ENCODE measurements at places on chromosomes 5 and 9. TPM values are rescaled to one million over a fixed set of nuclear protein-coding genes. Genes with fewer than 3 reads are reported as not detected.

Gene C5orf34
- total RNA-seq = 4.4 TPM

Gene CLIC3
- not detected for total RNA-seq

GRCh38 chr5:124182133-124182532 is 564.3 kb downstream of the ZNF608 start:
- no peak overlapping the region for H3K4me3 ChIP-seq
- H3K27ac ChIP-seq = no peak overlapping the region
- H3K4me1 ChIP-seq = peaks cover 4% of the 10 kb centered on the region
- H3K27me3 ChIP-seq = no peaks in the 10 kb centered on the region

GRCh38 chr5:176387384-176387925 is 943 bp downstream of the NOP16 start:
- no peaks in the 10 kb centered on the region for H3K27me3 ChIP-seq
- peaks cover 79% of the 10 kb centered on the region for H3K36me3 ChIP-seq
- DNase-seq = no peak
- H3K4me3 ChIP-seq = peak overlapping the region; percentile 100

Gene PALM2AKAP2
- not detected for total RNA-seq

GRCh38 chr5:34009610-34010009 is 1.8 kb upstream of the AMACR start:
- H3K4me1 ChIP-seq = peaks cover 23% of the 10 kb centered on the region
- H3K36me3 ChIP-seq = peaks cover 8% of the 10 kb centered on the region
- H3K27me3 ChIP-seq = no peaks in the 10 kb centered on the region
- no peak for DNase-seq

GRCh38 chr5:96120120-96120519 is 158.5 kb upstream of the ELL2 start:
- no peak overlapping the region for H3K27ac ChIP-seq
- H3K27me3 ChIP-seq = peaks cover 3% of the 10 kb centered on the region
- DNase-seq = no peak
- no peaks in the 10 kb centered on the region for H3K4me1 ChIP-seq
- no peak overlapping the region for H3K4me3 ChIP-seq

DNA sequence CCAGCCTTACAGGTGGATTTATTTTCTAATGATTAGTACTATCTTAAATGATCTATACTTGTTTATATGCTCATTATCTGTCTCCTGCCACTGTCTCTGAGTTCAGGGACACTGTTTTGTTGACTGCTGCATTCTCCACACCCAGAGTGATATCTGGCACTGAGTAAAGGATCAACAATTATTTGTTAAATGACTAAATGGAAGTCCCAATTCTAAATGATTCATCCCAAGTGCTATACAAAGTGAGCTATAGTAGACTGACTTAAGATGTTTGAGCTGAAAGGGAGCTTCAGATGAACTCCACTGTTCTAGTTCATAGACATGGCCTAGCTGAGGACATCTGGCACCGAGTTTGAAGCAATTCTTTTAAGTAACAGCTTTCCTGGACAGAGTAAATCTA is 40.5 kb downstream of the ITGA2 start:
- no peaks in the 10 kb centered on the region for H3K27me3 ChIP-seq
- no peaks in the 10 kb centered on the region for H3K36me3 ChIP-seq
- no peak overlapping the region for H3K4me3 ChIP-seq
- no peak overlapping the region for H3K27ac ChIP-seq
- DNase-seq = no peak

Gene SUSD3
- 9.1 TPM for total RNA-seq

DNA sequence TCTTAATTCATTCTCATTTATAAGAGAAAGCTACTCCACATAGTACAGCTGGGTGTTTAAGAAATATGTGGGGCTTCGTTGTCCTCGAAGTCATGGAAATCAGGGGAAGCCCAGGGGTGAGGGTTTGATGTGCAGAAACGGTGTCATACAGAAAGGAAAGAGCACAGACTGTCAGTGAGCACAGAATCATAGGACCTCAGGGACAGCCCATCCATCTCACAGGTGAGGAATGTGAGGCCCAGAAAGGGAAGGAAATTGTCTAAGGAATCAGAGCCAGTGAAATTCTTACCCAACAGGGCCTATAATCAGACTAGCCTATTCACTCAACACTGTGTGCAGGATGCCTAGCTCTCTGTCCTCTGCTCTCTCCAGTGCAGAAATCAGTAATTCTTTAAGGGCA is 535.6 kb downstream of the SPOCK1 start:
- no peak overlapping the region for H3K27ac ChIP-seq
- H3K4me1 ChIP-seq = no peaks in the 10 kb centered on the region
- H3K36me3 ChIP-seq = no peaks in the 10 kb centered on the region
- no peak for DNase-seq

DNA sequence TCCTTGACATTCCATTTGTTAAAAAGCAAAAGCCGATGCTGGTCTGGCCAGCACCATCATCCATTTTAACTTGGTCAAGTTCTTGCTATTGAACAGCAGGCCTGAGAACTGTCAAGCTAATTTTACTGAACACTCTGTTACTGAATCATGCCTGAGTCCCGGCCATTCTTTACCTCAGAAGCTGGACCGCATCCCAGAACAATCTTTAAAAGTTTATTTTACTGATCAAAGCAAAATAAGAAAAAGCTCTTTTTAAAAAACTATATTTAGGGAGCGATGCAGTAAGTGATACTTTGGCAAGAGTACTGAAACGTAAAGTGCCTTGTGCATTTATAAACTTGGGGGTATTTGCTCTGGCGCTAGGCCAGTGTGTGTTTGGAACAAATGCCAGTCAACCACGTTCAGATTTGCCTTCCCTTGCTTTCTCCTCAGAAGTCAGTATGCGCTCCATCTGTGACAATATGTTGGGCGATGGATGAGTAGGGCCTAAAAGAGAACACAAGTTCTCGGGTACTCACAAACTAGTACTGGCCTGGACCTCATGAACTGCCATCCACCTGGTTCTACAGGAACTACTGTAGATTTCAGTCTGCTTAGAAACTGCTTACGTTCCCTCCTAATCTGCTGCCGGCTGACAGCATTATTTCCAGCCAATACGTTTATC is 161.9 kb downstream of the MAPKAP1 start:
- H3K4me3 ChIP-seq = no peak overlapping the region
- no peak for DNase-seq
- H3K36me3 ChIP-seq = peaks cover 58% of the 10 kb centered on the region
- no peak overlapping the region for H3K27ac ChIP-seq

Gene LECT2
- not detected for total RNA-seq

DNA sequence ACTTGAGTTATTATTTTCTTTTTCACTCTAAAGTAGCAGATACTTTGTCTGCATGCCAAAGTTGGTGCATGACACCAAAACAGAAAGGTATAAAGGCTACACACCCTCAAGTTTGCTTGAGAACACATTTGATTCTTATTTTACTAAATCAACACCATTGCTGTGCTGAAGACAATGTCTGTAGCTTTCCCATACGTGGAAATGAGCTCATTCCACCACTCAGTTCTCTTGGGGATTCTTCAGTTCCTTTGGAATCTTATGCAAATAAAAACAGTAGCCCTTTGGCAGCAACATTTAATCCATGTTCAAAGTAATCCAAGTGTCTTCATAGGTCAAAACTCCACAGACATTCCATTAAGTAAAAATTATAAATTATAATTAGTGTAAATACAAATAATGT is 264.9 kb downstream of the TLE1 start:
- H3K27me3 ChIP-seq = no peaks in the 10 kb centered on the region
- no peak for DNase-seq
- no peaks in the 10 kb centered on the region for H3K4me1 ChIP-seq
- H3K4me3 ChIP-seq = no peak overlapping the region
- no peaks in the 10 kb centered on the region for H3K36me3 ChIP-seq
- H3K27ac ChIP-seq = no peak overlapping the region

Gene STK10
- 276 TPM for total RNA-seq

- H3K27ac ChIP-seq = peak overlapping the region; percentile 85
- H3K27me3 ChIP-seq = no peaks in the 10 kb centered on the region
- H3K4me3 ChIP-seq = peak overlapping the region; percentile 92
- peaks cover 26% of the 10 kb centered on the region for H3K36me3 ChIP-seq
- DNase-seq = no peak
- peaks cover 48% of the 10 kb centered on the region for H3K4me1 ChIP-seq
These were observed 667 bp downstream of the FBXO10 start for GRCh38 chr9:37575511-37575914.

- no peak overlapping the region for H3K4me3 ChIP-seq
- no peaks in the 10 kb centered on the region for H3K27me3 ChIP-seq
- H3K4me1 ChIP-seq = peaks cover 13% of the 10 kb centered on the region
- H3K27ac ChIP-seq = no peak overlapping the region
- no peak for DNase-seq
- no peaks in the 10 kb centered on the region for H3K36me3 ChIP-seq
These were observed 14.6 kb downstream of the ZNF618 start for GRCh38 chr9:113890704-113891103.

Gene PKD2L2
- total RNA-seq = not detected

- H3K27ac ChIP-seq = no peak overlapping the region
- no peaks in the 10 kb centered on the region for H3K27me3 ChIP-seq
- H3K4me1 ChIP-seq = peaks cover 1% of the 10 kb centered on the region
- H3K4me3 ChIP-seq = no peak overlapping the region
- no peaks in the 10 kb centered on the region for H3K36me3 ChIP-seq
These were observed 118.6 kb upstream of the MAST4 start for GRCh38 chr5:66477596-66477995.

Gene SLC9A3
- 0.42 TPM for total RNA-seq

DNA sequence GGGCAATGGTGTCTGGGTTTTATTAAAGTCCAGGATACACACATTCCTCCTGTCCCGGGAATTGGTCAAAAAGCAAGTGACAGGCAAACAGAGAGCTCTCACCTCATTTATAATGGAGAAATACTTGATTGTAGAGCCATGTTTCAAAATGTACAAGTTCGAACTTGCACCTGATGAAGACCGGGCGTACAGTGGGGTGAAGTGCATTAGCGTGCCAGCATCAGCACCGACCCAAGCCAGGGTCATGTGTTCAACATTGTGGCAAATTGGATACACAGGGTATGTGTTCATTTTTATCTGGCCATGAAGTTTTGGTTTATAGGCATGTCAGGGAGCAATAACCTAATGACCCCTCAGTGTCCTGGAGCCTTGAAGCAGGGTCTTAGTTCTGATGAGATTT is 472.5 kb downstream of the IRX1 start:
- H3K27me3 ChIP-seq = no peaks in the 10 kb centered on the region
- no peak overlapping the region for H3K4me3 ChIP-seq
- H3K27ac ChIP-seq = no peak overlapping the region
- H3K4me1 ChIP-seq = no peaks in the 10 kb centered on the region

DNA sequence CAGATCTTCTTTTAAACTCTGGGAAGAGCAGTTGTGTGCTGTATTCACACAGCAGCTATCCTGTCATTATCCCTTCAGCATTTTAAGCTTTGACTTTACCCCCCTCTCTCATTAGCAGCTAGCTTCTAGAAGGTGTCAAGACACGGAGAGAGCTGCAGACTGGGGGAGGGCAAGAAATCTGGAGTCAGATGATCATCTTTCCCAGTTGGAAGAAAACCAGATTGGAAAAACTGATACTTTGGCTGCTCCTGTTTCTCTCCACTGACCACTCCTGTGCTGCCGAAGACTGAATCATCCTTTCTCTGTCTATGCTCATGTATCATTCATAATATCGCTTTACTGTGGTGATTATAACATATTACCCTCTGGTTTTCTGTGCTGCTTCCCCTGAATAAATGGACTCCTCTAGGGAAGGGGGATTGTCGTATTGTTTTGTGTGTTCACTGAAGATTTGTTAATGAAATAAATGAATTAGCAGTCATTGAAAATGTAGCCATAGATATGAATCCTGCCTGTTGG is 75.1 kb downstream of the SH3GL2 start:
- H3K36me3 ChIP-seq = no peaks in the 10 kb centered on the region
- no peak overlapping the region for H3K4me3 ChIP-seq
- no peaks in the 10 kb centered on the region for H3K27me3 ChIP-seq

DNA sequence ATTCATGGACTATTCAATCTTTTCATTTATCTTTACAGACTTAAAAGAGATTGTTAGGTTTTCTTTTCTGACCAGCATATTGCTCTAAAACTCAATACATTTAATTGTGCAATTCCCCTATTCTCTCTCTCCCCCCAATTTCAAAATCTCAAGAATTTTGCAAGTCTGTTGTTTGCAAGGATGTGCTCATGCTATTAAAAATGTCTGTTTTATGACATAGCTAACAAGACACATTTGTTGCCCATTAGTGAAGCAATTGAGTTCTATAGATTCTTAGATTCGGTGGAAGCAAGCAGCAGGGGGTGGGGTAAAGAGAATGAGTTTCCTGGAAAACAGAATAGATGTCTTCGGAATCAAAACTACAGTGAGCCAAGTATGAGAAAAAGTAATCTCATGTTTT is 8.5 kb upstream of the CSNK1A1 start:
- no peak for DNase-seq
- H3K27me3 ChIP-seq = no peaks in the 10 kb centered on the region
- no peaks in the 10 kb centered on the region for H3K4me1 ChIP-seq
- no peak overlapping the region for H3K4me3 ChIP-seq
- H3K27ac ChIP-seq = no peak overlapping the region

Gene OLFM1
- total RNA-seq = not detected

- H3K27me3 ChIP-seq = peaks cover 19% of the 10 kb centered on the region
- peaks cover under 1% of the 10 kb centered on the region for H3K4me1 ChIP-seq
- H3K27ac ChIP-seq = no peak overlapping the region
- DNase-seq = no peak
- no peaks in the 10 kb centered on the region for H3K36me3 ChIP-seq
These were observed 30.4 kb downstream of the AHRR start for GRCh38 chr5:351921-352245.

DNA sequence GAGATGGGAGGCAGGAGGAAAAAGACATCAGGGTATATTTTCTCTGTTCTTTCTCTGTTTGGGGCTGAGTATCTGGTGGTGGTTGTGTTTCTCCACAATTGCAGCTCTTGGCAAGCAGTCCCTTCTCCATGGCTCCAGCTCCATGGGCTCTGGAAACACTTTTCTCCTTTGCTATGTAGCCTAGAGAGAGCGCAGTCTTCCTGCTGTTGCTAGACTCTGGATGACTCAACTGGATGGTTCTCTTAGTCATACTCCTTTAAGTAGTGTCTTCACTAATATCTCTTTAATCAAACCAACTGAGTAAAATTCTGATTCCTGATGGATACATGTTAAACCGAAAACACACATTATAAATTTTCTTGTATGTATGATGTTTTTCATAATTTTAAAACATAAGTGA is 3.3 kb upstream of the PLGRKT start:
- peaks cover 59% of the 10 kb centered on the region for H3K4me1 ChIP-seq
- H3K36me3 ChIP-seq = peaks cover 21% of the 10 kb centered on the region
- no peak for DNase-seq
- H3K4me3 ChIP-seq = no peak overlapping the region
- no peak overlapping the region for H3K27ac ChIP-seq

- H3K27me3 ChIP-seq = peaks cover 8% of the 10 kb centered on the region
- H3K27ac ChIP-seq = no peak overlapping the region
- H3K4me1 ChIP-seq = no peaks in the 10 kb centered on the region
- H3K4me3 ChIP-seq = no peak overlapping the region
- no peak for DNase-seq
These were observed 324.9 kb upstream of the IRX4 start for GRCh38 chr5:2207416-2208238.

- H3K4me3 ChIP-seq = no peak overlapping the region
- no peaks in the 10 kb centered on the region for H3K4me1 ChIP-seq
- H3K27me3 ChIP-seq = peaks cover 10% of the 10 kb centered on the region
- no peaks in the 10 kb centered on the region for H3K36me3 ChIP-seq
- no peak for DNase-seq
- no peak overlapping the region for H3K27ac ChIP-seq
These were observed 76.9 kb upstream of the NFIL3 start for GRCh38 chr9:91500509-91501014.

Gene LCN15
- not detected for total RNA-seq

Gene C5orf58
- total RNA-seq = not detected

Gene CFAP157
- total RNA-seq = not detected

- no peaks in the 10 kb centered on the region for H3K4me1 ChIP-seq
- H3K4me3 ChIP-seq = no peak overlapping the region
- H3K27me3 ChIP-seq = peaks cover 3% of the 10 kb centered on the region
- H3K27ac ChIP-seq = no peak overlapping the region
- H3K36me3 ChIP-seq = no peaks in the 10 kb centered on the region
- no peak for DNase-seq
These were observed 230.3 kb downstream of the AUH start for GRCh38 chr9:91131433-91131839.

Data from activated B cell treated with CpG ODN at 0.5 μM for 24 hours (primary cell).